ENCODE measurements at places on chromosomes 7 and 10.

GRCh38 chr7:49775949-49776443 is 2.6 kb downstream of the VWC2 start:
- DNase-seq = no peak

DNA sequence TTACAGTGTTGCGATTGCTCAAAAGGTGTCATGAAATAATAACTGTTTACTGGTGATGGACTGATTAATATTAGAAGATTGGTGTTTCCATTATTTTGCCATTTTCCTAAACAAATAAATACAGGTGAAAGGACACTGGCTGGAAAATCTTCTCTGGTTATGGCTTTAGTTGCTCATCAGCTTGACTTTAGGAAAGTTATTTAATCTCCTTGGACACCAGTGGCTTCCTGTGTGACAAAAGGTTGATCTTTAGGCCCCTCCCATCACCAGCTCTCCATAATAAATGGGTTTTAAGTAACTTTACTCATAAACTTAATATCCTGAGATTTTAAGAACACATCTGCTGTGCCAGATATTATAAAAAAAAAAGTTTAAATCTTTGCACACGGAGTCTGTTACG is 737 bp downstream of the CABCOCO1 start:
- no peak for DNase-seq

- no peak for DNase-seq
These were observed 204.2 kb downstream of the DYNC1I1 start for GRCh38 chr7:95976369-95977060.

DNA sequence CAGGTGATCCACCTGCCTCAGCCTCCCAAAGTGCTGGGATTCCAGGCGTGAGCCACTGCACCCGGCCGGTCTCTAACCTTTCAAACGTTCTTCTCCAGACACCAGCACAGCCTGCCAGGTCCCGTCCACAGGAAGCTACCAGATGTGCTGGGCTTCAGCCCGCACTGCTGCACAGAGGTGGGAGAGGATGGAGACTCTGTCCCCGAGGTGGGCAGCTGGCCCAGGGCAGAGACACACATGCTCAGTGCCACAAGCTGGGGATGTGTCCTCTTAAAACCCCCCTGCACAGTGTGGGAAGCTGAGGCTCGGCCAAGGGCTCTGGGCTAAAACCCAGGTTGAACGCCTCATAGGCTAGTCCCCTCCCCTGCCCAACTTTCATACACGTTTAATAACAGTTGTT is 9.4 kb downstream of the NUDT1 start:
- DNase-seq = no peak

- no peak for DNase-seq
These were observed 4.8 kb downstream of the FAM241B start for GRCh38 chr10:69634759-69635425.

DNA sequence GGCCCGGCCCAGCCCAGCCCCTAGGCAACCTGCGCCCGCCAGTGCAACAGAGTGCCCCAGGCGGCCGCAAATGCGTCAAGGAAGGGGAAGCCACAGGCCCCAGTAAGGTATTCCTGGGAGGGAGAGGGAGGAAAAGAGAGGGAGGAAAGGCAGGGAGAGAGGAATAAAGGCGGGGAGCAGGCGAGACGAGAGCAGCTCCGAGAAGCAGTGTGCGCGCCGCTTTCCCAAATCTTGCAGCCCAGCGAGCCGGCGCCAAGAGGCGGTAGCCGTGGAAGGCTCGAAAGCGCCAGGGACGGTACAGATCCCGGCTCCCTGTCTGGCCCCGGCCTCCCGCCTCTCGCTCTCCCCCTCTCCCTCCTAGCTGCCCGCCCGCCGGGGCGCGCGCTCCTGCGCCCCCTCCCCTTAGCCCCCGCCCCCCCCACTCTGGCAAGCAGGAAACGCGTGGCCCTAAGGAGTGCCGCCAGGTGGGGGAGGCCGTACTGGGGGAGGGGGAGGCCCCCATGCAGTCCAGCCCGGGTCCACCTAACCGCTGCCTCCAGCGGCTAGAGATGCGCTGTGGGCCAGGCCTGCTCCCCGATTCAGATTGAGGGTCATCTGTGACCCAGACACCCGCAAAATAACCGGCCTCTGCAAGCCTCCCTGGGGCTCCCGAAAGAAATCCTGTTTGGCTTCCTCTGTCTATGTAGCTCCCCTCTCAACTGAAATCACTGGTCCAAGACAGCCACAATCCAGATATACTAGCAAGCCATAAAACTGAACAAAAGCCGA is 4.3 kb downstream of the HOXA10 start:
- no peak for DNase-seq

- DNase-seq = no peak
These were observed 1152.2 kb downstream of the XPNPEP1 start for GRCh38 chr10:108771106-108771505.

- DNase-seq = no peak
These were observed 700.3 kb downstream of the TNS3 start for GRCh38 chr7:46881507-46882127.

GRCh38 chr7:100835903-100836811 is 8.8 kb upstream of the EPHB4 start:
- no peak for DNase-seq

DNA sequence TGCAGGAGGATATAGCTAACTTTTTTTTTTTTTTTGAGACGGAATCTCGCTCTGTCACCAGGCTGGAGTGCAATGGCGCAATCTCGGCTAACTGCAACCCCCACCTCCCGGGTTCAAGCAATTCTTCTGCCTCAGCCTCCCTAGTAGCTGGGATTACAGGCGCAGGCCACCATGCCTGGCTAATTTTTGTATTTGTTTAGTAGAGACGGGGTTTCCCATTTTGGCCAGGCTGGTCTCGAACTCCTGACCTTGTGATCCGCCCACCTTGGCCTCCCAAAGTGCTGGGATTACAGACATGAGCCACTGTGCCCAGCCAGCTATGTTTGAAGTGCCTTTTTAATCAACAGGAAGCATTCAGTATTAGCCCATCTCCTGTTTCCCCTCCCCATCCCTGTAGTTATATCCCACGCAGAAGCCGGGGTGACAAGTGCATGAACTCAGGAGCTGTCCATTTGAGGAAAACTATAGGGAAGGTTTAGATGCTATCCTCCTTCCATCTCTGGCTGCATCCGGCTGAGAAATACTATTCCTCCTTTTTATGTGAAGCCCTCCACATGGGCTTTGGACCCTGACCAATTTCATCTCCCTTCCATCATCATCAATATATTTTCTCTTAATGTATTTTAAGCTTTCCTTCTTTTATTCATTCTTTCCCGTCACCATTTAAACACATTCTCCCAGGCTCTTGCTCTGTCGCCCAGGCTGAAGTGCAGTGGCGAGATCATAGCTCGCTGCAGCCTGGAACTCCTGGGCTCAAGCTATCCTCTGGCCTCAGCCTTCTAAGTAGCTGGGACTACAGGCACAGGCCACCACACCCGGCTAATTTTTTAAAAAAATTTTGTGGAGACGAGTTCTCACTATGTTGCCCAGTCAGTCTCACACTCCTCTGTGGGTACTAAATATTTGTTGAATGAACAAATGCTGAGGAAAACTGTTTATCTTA is 1.3 kb upstream of the POT1 start:
- no peak for DNase-seq

DNA sequence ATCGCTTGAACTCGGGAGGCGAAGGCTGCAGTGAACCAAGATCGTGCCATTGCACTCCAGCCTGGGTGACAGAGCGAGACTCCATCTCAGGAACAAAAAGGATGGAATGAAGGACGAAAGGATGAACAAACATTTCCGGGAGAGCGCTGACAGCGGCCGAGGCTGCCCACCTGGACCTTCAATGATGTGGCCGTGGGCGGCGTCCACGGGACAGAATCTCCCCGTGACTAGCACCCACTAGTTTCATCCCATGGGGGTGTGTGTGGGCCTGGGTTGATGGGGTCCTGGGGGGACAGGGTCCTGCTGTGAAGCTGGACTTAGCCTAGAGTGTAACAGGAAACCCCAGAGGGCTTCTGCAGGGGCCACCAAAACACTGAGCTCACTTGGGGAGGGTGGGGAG is 32.8 kb downstream of the MICALL2 start:
- DNase-seq = no peak

- DNase-seq = no peak
These were observed 80.2 kb downstream of the ADCY1 start for GRCh38 chr7:45654341-45654740.

- DNase-seq = no peak
These were observed 560.8 kb downstream of the POM121L12 start for GRCh38 chr7:53596230-53596629.

DNA sequence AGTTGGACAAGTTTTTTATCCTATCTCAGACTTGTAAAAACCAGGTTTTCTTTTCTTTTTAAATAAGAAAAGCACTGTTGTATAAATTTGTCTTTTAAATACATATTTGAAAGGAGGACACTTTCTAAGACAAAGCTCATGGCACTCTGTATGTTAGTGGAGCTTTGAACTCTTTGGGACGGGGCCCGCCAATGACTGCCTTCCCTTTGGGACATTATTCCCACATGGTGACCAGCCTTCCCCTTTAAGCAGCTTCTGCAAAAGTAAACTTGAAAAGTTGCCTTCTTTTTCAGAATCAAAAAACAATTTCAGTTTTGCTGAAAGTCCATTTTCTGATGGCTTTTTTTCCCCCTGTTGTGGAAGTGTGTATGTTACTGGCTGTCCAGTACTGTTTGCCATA is 1.8 kb downstream of the CUX1 start:
- DNase-seq = no peak

GRCh38 chr7:36192053-36192824 is 39.2 kb downstream of the EEPD1 start:
- no peak for DNase-seq

DNA sequence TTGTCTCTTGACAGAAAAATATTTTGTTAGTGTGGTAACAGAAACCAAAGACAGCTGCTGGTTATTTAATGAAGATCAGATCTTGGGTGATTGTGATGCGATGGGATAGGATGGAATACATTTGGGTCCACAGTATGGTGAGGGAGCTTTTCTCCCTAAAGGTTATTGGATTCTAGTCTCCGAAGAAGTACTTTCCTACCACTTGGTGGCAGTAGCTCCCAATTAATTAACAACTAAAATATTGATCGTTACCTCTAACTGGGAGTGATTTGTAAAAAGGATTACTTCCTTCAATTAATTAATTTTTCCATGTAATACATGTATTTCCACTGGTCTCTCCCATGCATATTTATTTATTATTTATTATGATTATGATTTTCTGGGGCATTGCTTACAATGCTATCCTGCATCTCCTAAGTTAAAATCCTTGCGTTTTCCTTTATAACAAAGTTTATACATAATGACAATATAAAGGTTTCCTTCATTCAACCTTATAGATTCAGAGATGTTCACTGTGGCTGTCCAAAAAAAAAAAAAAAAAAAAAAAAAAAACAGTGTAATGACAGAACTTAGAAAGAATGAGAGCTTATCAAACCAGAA is 25.6 kb downstream of the TMEM196 start:
- DNase-seq = no peak

DNA sequence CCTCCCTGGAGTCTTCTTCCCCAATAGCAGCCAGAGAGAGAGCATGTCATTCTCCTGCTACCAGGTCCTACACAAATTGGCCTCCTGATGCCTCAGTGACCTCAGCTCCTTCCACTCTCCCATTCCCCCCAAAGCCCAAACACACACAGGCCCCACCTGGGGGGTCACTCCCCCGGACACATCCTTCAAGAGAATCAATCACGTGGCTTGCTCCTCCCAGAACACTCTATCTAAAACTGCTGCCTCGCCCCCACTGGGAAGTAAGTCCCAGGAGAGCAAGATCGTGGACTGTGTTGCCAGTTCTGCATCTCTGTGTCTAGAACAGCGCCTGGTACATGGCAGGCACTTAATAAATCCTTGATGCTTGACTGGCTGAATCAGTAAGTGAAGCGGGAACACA is 2.5 kb upstream of the HSPA12A start:
- DNase-seq = no peak

GRCh38 chr10:73995035-73995358 is 2.9 kb upstream of the VCL start:
- DNase-seq = no peak

DNA sequence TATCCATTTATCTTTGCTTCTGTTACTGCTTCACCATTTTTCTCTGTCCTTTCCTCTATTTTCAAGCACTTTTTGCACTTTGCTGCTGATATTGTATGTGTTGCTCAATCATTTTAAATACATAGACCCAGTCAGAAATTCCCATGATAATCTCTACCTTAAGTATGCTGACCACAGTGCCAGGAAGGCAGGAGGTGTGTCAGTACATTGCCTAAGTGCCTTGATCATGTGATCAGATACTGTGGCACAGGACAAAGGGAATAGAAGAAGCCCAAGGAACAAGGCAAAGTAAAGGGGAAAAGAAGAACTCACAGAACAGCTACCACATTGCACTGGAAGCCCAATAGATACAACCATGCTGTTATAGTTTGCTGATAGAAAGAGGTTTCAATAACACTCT is 53.7 kb upstream of the CD36 start:
- DNase-seq = no peak

DNA sequence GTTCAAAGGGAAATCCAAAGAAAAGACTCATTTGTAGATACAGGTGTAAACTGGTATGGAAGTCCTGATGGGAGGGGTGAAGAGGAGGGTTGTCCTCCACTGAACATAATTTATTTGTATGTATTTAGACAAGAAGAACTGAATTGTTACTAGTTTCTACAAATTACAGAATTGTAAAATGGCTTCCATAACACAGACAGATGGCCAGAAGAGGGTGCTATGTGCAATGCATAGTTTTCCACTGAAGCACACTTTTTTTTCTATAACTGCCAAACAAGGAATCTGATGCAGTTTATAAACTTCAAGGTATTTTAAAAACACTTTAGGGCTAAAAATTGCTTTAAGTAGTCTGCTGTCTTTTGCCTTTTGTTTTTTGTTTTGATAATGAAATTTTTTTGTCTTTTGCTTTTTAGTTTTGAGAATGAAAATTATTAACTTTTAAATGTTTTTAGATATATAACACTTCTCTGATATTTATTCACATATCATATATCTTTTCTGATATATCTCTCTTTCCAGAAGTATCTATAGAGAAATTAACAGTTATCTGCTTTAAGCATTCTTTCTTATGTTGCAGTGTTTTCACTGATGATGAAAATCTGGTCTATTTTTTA is 58.5 kb downstream of the PHYHIPL start:
- DNase-seq = peak; percentile 3

DNA sequence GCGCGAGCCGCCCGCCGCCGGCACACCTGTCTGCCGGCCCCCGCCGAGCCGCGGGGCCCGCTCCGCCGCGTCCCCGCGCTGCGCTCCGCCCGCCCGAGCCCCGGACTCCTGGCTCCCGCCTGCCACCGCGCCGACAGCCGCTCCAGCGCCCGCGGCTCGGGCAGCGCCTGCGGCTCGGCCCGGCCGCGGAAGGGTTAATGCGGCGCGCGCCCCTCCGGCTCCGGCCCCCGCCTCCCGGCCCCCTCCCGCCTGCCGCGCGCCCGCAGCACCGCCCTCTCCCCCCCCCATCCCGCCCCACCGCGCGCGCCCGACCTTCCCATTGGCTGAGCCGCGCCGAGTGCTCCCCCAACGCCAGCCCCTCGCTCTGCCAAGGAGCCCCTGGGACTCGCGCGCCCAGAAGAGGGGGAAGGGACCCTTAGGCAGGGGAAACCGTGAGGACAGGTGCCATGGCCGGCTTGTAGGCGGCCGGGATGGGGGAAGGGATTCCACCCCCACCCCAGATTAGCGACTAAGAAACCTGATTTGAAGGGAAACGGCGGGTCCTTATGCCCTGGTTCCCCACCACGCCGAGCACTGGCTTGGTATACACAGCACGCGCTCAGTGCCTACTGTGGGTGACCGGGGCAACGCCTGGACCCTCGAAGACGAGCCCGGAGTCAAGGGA is at the start of gene KCNH2:
Gene KCNH2 (minus strand): TSS at position 196 of the 664 bp plus-strand sequence. CDS start 408 bp downstream, outside the sequence.
- no peak for DNase-seq

All from T-helper 2 cell (primary cell).